ENCODE measurements at places on chromosomes 2 and 18.
A peak's percentile ranks its signal among the peaks of the same experiment; 100 is the strongest.

DNA sequence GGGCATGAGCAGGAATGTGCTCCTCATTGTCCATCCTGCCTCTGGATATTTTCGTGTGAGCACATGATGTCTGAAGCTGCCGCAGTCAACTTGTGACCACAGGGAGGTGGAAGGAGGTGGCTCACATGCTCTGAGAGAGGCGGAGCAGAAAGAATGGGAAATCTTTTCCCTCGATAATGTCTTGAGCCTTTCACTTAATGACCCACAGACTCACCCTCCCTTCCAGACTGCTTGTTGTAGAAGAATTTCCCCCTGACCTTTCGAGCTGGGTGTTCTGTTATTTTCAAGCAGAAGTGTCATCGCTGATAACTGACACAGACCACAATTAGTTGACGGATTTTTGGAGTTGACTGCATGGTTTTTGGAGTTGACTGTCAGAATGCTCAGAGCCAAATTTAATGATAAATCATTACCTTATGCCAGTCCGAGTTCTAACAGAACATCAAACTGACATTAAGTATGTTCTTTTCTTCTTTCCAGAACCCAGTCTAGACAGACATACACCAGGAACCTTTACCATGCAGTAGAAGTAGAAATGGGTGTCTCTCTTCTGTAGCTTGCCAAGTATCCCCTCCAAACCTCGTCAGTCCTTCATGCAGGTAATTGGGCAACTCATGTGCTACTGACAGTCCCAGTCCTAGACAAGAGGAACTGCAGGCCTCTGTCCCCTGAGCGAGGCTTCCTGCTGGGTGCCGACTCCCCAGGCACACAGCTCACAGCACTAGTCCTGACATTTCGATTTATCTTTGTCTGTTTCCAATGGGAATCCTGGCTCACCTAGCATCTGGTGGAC, 29.4 kb upstream of the RTTN start:
- DNase-seq: peak; percentile 91
- H3K27ac ChIP-seq: peak overlapping the region; percentile 40
- H3K4me1 ChIP-seq: peaks cover 14% of the 10 kb centered on the region
- no peaks in the 10 kb centered on the region for H3K36me3 ChIP-seq
- H3K27me3 ChIP-seq: no peaks in the 10 kb centered on the region

DNA sequence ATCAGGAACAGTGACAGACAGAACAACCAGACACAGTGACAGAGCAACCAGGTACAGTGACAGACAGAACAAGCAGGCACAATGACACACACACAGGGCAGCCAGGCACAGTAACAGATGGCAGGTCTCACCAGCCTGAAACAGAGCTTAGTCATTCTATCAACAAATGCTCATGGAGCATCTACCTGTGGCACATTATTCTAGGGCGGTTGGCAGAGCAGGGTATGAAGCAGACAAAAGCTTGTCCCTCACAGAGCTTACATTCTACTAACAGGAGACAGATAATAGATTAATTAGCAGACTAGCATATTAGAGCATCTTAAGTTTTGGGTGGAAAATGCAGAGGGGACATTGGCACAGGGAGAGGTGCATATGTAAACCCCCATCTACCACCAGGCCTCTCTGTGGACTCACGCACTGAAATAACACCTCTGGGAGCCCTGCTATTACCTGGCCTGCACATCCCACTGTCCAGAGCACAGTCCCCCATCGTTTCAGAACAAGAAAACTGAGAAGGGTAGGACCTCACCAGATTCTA, 64.1 kb upstream of the RAB6C start:
- no peaks in the 10 kb centered on the region for H3K4me1 ChIP-seq
- no peaks in the 10 kb centered on the region for H3K27me3 ChIP-seq
- no peak overlapping the region for H3K4me3 ChIP-seq

- H3K27me3 ChIP-seq: no peaks in the 10 kb centered on the region
- H3K4me3 ChIP-seq: no peak overlapping the region
- no peak for DNase-seq
- no peak overlapping the region for H3K27ac ChIP-seq
- H3K36me3 ChIP-seq: no peaks in the 10 kb centered on the region
- H3K4me1 ChIP-seq: peaks cover 4% of the 10 kb centered on the region
These were observed 11.6 kb downstream of the CD28 start for GRCh38 chr2:203718087-203718486.

GRCh38 chr2:214630402-214631045, 179.0 kb downstream of the BARD1 start:
- H3K27me3 ChIP-seq: no peaks in the 10 kb centered on the region
- H3K4me3 ChIP-seq: no peak overlapping the region
- H3K27ac ChIP-seq: no peak overlapping the region

DNA sequence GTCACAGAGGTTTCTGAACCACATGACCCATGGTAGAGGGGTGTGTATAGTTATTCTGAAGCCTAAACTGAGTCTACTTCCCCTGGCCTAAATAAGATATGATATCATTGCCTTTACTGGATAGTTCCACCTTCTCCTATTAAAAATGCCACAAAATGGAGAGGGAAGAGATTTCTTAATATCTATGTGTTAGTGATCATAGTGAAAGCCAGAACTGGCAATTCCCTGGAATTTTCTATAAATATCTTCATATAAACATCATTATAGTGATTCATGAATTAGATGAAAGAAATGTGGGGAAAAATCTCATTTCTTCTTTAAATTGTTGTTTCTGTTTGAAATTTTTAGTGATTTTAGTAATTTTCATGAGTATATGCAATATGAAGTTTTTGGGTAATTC, 45.8 kb downstream of the TSHZ1 start:
- no peaks in the 10 kb centered on the region for H3K27me3 ChIP-seq
- H3K27ac ChIP-seq: no peak overlapping the region
- no peaks in the 10 kb centered on the region for H3K36me3 ChIP-seq
- no peak for DNase-seq
- H3K4me1 ChIP-seq: no peaks in the 10 kb centered on the region

DNA sequence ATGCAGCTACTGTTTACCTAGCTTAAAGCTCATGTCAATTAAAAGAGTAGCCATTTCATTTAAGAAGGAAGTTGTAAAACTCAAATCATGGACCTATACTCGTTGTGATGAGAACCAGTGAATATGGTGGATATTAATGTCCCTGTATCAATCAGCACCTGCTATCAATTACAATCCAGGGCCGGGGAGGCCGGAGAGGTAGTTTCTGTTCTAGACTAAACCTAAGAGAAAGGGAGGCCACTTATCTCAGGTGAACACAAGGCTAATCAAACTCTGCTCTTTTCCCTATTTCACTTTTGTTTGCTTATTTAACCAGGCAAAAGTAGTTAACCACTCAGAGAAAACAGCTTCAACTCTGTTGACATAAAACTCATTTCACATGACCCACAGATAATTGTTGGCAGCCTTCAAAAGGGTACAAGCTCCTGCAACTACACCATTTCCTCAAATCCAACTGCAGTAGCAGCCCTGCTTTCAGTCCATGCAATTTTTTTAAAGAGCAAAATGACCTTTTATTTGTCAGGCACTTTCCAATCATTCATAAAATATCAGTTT, 27.8 kb upstream of the SLC9A2 start:
- no peaks in the 10 kb centered on the region for H3K36me3 ChIP-seq
- DNase-seq: no peak
- H3K4me1 ChIP-seq: no peaks in the 10 kb centered on the region
- no peak overlapping the region for H3K27ac ChIP-seq
- no peak overlapping the region for H3K4me3 ChIP-seq
- H3K27me3 ChIP-seq: peaks cover 2% of the 10 kb centered on the region

GRCh38 chr2:27992787-27993401, 102.4 kb downstream of the BABAM2 start:
- H3K27me3 ChIP-seq: no peaks in the 10 kb centered on the region
- H3K4me3 ChIP-seq: no peak overlapping the region
- H3K36me3 ChIP-seq: no peaks in the 10 kb centered on the region
- H3K27ac ChIP-seq: no peak overlapping the region
- H3K4me1 ChIP-seq: peaks cover 11% of the 10 kb centered on the region
- DNase-seq: peak; percentile 79

DNA sequence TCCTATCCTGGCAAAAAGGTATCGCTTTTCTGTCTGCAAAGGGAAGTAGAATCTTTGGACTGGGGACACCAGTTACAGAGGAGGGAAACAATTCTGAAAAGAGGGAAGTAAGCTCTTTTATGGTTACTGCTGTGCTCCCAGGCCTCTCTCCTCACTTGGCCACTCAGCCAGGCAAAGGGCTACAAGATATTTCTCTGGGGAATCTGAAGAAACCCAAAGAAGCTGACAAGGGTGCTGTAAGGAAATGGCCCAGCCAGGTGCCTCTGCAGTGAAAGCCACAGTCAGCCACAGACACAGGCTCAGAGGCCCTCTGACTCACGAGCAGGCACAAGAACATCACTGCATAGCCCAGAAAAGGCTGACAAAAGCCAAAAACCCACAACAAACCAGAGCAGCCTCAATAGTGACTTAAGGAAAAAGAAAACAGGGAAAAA, 5.8 kb downstream of the HDLBP start:
- H3K36me3 ChIP-seq: no peaks in the 10 kb centered on the region
- H3K27me3 ChIP-seq: no peaks in the 10 kb centered on the region
- H3K27ac ChIP-seq: no peak overlapping the region
- H3K4me3 ChIP-seq: no peak overlapping the region

DNA sequence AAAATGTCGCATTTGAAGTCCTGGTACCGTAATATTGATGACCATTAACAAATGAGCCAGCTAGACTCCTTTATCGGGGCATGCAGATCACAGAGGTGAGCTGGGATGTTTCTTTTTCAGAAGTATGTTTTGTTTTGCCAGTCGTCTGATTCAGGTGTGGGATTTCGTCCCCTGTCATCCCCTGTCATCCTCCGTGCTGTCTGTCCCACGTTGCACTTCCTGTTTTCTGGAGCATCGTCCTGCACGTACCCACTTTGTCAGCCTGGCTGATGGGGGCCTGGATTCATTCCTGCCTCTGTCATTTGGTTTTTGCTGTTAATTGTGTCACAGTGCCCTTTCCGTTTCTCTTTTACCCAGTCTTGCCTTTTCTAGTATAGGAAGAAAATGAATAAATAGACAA, 72.8 kb downstream of the ASAP2 start:
- DNase-seq: no peak
- H3K27me3 ChIP-seq: no peaks in the 10 kb centered on the region
- H3K27ac ChIP-seq: no peak overlapping the region
- no peaks in the 10 kb centered on the region for H3K4me1 ChIP-seq

GRCh38 chr18:69205925-69206324, 194.8 kb upstream of the DOK6 start:
- no peak for DNase-seq
- no peaks in the 10 kb centered on the region for H3K4me1 ChIP-seq
- H3K36me3 ChIP-seq: no peaks in the 10 kb centered on the region

GRCh38 chr18:55920063-55920462, 332.1 kb upstream of the TCF4 start:
- no peaks in the 10 kb centered on the region for H3K27me3 ChIP-seq
- H3K4me3 ChIP-seq: no peak overlapping the region
- no peak overlapping the region for H3K27ac ChIP-seq
- H3K4me1 ChIP-seq: no peaks in the 10 kb centered on the region

DNA sequence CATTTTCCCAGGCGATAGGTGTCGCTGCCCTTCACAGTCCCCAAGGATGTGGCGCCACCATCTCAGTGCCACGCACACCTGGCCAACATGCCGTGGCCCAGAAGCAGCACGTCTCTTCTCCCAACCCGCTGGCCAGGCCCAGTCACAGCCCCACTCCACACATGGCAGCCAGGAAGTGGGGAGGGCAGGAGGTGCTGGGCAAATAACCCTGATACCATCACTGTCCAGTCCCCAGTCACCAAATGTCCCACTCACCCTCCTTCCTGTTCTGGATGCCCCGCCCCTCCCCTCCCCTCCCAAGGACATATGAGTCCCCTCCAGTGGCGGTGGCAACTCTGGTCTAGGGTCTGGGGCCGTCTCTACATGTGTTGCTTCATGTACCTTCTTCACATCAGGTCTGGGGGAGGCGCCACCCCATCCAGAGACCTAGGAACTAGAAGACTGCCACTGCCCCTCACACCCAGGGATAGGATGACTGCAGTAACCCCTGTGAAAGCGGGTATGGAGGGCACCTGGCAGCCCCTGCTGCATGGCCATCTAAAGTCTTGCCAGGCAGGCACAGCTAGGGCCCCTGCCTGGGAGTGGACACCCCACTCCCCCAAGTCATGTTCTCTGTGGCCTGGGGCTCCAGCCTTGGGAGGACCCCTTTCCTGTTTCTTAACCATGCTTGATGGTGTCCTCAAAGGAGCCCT, 7.3 kb upstream of the CAPN10 start:
- no peak overlapping the region for H3K4me3 ChIP-seq
- H3K27ac ChIP-seq: no peak overlapping the region
- no peaks in the 10 kb centered on the region for H3K36me3 ChIP-seq
- H3K27me3 ChIP-seq: no peaks in the 10 kb centered on the region

GRCh38 chr2:202034249-202035088, 814 bp downstream of the FZD7 start:
- H3K27me3 ChIP-seq: no peaks in the 10 kb centered on the region
- H3K36me3 ChIP-seq: no peaks in the 10 kb centered on the region
- peak; percentile 31 for DNase-seq
- H3K4me1 ChIP-seq: peaks cover 31% of the 10 kb centered on the region
- peak overlapping the region; percentile 92 for H3K27ac ChIP-seq
- peak overlapping the region; percentile 77 for H3K4me3 ChIP-seq

DNA sequence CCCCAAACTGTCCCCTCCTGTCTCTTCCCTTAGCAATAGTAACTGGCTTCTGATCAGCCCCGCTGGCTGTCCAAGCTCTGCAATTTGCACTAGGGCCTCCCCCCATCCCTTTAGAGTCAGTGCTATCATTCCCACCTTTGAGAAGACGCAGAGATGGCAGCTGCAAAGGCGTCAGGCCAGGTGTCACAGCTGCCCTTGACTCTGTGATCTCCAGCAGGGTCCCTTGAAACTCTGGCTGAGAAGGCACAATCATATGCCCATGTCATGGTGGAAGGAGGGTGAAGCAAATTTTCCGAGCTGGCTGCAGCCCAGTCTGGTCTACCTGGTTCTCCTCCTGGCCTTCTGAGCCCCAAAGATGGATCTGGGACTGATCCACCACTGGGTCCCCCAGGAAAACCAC, 49.2 kb upstream of the TEX51 start:
- no peak overlapping the region for H3K4me3 ChIP-seq
- no peaks in the 10 kb centered on the region for H3K36me3 ChIP-seq
- H3K4me1 ChIP-seq: no peaks in the 10 kb centered on the region
- no peak for DNase-seq
- H3K27ac ChIP-seq: no peak overlapping the region

DNA sequence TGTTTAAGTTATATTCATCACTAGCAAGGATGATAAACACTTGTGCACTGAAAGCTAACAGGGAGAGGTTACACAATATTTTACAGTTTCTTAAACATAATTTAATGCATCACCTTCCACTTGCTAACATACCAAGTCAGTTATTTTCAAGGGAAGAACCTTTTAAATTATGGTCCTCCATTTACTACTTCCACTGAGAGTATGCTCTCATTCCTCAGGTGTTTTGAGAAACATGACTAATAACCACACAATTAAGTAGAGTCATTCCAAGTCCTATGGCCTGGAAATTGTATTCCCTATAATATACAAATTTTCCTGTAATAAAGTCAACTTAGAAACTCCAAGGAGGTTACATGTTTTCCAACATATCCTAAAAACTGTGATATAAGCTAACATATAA, 152.3 kb upstream of the STON1 start:
- no peaks in the 10 kb centered on the region for H3K4me1 ChIP-seq
- DNase-seq: no peak
- no peak overlapping the region for H3K4me3 ChIP-seq
- no peak overlapping the region for H3K27ac ChIP-seq
- H3K36me3 ChIP-seq: peaks cover 6% of the 10 kb centered on the region
